ENCODE measurements at places on chromosomes 5 and 9.

GRCh38 chr9:33193818-33194217, 26.7 kb upstream of the B4GALT1 start:
- no peak for DNase-seq

- DNase-seq = no peak
These were observed 764.3 kb downstream of the MTRR start for GRCh38 chr5:8633259-8633658.

DNA sequence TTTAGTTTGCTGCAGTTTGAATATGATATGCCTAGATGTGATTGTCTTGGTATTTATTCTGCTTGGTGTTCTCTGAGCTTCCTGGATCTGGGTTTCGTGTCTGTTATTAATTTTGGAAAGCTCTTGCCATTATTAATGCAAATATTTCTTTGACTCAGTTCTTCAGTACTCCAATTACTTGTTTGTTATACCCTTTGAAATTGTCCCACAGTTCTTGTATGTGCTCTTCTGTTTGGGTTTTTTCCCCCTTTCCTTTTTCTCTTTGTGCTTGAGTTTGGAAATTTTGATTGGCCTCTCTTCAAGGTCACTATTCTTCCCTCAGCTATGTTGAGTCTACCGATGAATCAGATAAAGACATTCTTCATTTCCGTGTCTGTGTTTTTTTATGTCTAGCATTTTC, 96.6 kb upstream of the CKMT2 start:
- no peak for DNase-seq

- DNase-seq = peak; percentile 8
These were observed 155.3 kb downstream of the MACROH2A1 start for GRCh38 chr5:135243556-135244285.

GRCh38 chr9:101579711-101580545, 14.8 kb downstream of the PPP3R2 start:
- DNase-seq = no peak

DNA sequence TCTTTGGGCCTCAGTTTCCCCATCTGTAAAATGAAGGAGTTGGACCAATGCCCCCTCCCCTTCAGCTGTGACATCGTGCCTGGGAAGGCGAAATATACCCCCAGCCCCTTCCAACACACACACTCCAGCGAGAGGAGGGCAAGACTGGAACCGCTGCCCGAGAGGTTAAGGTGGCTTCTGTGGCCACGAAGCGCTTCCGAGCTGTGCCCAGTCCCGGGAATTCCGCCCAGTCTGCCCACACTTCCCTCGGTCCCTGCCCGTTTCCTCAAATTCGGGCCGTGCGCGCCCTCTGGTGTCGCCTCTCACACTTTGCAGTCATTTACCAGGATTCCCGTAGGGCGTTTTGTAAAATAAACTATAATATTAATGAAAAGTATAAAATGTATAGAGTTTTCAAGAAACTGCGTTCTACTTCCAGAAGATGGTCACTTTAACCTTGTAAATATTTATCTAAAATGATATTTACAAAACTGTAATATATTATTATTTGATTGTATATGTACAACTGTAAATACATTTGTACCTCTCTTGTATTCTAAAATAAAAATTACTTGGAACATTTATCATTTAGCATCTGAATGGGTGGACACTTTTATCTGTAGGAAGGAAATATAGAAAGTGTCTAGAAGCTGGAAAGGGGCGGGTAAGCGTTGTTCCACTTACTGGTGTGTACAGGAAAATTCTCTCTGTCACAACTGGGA, 11.0 kb upstream of the EXOSC2 start:
- DNase-seq = peak; percentile 79

DNA sequence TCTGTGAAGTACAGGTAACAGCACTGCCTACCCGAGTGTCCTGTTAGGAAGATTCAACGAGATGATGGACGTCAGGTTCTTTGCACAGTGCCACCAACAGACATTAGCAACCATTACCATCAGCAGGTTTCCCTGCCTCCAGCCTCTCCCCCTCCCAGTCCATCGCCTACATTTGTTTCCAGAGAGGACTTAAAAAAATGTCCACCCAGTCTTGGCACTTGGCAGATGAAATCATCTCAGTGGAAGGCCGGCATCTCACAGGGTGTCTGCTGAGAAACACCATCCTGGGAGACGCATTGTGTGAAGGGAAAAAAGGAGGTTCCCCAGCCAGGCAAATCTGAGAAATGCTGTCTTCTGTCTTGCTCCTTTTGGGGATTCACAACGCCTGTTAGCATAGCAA, 58.2 kb downstream of the CRB2 start:
- DNase-seq = no peak

Measured in H9 (cell line).